Hematopoietic multipotent progenitor cell treated with erythropoietin and hydrocortisone succinate and interleukin-3 and kit ligand, for 6 days (in vitro differentiated cells): ENCODE measurements at places on chromosomes 13 and 19.

DNA sequence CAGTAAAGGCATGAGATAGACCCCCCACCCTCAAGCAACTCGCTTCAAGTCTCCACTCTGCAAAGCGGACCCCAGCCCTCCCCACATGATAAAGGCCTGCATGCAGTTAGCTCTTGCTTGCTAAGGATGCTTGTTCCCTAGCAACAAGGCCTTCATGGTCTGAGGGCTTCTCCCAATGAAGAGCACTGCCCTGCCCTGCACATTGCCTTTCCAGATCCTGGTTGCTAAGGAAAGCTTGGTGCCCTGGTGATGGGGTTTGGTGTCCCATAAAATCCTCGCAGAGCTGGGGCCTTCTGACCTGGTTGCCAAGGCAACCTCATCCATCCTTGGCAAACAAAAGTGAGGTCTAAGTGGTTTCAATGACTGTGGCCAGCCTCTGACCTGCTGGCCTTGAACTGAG, 6.0 kb downstream of the DBP start:
- DNase-seq = peak; percentile 51

GRCh38 chr13:22214184-22214583, 543.3 kb downstream of the FGF9 start:
- peak; percentile 15 for DNase-seq

GRCh38 chr13:100809129-100809390, 134.5 kb upstream of the TMTC4 start:
- DNase-seq = no peak

DNA sequence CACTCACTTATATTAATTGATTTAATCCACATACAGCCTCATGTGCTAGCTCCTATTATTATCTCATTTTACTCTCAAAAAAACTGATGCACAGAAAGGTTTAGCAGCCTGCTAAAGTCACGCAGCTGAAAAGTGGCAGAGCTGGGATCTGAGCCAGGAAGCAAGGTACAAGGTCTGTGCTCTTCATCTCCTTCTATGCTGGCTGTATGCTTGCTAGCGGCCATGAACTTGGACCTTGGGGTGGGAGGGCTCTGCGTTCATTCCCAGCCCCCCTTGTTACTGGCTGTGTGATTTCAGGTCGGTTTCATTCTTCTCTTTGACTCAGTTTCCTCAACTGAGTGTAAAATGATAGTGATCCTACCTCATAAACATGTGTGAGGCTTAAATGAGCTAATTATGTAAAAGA, 69.8 kb downstream of the ALOX5AP start:
- no peak for DNase-seq

- no peak for DNase-seq
Measured at GRCh38 chr13:99859178-99860177, 112.1 kb downstream of the ZIC5 start.

DNA sequence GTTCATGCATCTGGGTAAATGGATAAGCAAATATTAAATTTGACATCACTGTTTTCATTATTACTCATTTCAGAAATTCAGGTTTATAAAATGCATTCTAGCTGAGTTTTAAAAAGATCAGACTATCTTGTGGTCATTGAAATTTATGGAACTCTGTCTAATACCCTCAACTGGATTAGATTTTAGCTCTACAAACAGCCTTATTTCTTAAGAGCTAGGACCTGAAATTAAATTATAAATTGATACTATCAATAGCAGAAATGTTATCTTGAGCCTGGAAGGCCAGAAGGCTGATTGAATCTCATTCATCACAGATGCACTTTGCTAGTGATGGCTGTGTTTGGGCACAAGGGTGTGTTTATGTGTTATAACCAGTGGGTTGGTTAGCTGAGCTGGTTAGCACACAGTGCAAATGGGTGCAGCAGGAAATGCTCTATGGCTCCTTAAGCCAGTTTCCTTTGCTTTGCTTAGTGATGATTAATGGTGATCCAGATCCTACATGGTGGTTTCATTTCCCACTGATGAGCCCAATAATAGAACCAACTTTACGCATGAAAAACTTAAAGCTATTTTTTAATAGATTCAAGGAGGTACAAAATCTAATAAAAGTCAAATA, 310.8 kb upstream of the KLF12 start:
- no peak for DNase-seq

- no peak for DNase-seq
Measured at GRCh38 chr13:94556041-94556440, 39.9 kb downstream of the TGDS start.

- DNase-seq = no peak
Measured at GRCh38 chr19:56699552-56699951, 28.0 kb upstream of the ZNF835 start.

DNA sequence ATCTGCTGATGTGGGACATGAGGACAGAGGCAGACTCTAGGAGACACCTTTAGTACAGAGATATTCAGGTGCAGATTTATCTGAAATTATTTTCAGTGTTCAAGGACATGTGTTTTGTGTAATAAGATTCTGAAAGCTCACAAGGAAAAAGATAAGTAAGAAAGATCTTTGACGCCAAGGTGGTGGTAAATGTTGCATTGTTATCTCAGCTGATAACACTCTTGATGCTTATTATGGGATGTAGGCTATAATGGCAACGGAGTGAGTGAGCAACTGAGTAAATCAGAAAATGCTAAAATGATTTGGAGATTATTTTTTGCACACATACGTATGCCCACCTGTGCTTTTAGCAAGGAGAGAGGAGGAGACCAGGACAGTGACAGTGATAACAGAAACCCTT, 510.9 kb downstream of the KLF12 start:
- no peak for DNase-seq

DNA sequence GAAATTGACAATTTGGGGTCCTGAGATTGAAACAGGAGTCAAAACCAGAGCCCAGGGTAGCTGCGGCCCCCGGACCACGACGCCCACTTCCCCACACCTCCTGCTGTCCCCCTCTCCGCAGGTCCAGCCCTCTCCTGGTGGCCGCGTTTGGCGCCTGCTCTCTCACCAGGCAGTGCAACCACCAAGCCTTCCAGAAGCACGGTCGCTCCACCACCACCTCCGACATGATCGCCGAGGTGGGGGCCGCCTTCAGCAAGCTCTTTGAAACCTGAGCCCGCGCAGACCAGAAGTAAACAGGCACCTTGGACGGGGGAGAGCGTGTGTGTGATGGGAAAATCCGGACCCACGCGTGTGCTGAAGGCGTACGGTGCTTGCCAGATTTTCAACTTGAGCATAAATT, 22.9 kb downstream of the NAXD start:
- DNase-seq = no peak

GRCh38 chr13:76293751-76294150, 592.5 kb downstream of the KCTD12 start:
- DNase-seq = no peak

DNA sequence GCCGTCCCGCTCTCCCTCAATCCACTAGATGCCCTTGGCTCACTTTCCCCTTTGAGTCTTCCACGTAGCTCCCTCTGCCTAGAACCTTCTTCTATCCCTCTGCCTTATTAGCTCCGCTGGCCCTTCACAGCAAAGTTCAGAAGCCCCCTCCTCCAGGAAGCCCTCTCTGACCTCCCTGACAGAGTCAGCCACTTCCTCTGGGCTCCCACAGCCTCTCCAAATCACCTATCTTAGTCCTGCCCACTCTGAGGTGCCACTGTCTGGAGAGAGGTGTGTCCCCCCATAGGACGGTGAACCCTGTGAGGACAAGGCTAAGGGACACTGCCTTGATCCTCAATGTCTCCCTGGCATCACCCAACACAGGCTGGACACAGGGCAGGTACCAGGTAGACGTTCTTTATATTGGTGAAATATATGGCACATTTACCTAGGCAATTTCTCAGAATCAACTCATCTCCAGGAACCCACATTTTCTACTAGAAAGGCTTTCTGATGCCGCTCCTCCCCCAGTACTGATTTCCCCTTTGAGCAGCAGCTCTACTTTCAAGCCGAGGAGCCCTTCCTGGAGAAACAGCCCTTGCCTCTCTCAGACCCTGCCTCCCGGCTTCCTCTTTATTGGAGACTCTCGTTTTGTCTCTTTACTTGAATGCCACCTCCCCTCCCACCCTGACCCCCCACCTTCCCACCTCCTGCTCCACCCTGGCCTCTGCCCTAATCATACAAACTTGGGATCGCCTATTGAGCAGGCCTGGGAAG, 3.4 kb upstream of the TGFB1 start:
- peak; percentile 44 for DNase-seq
